ENCODE measurements at places on chromosomes 6 and 20. TPM values are rescaled to one million over a fixed set of nuclear protein-coding genes. Genes with fewer than 3 reads are reported as not detected.
A peak's percentile ranks its signal among the peaks of the same experiment; 100 is the strongest.

- DNase-seq, result no peak
Measured at GRCh38 chr6:84977363-84977705, 212.9 kb upstream of the TBX18 start.

GRCh38 chr6:3565291-3565690, 108.4 kb upstream of the SLC22A23 start:
- no peak for DNase-seq

DNA sequence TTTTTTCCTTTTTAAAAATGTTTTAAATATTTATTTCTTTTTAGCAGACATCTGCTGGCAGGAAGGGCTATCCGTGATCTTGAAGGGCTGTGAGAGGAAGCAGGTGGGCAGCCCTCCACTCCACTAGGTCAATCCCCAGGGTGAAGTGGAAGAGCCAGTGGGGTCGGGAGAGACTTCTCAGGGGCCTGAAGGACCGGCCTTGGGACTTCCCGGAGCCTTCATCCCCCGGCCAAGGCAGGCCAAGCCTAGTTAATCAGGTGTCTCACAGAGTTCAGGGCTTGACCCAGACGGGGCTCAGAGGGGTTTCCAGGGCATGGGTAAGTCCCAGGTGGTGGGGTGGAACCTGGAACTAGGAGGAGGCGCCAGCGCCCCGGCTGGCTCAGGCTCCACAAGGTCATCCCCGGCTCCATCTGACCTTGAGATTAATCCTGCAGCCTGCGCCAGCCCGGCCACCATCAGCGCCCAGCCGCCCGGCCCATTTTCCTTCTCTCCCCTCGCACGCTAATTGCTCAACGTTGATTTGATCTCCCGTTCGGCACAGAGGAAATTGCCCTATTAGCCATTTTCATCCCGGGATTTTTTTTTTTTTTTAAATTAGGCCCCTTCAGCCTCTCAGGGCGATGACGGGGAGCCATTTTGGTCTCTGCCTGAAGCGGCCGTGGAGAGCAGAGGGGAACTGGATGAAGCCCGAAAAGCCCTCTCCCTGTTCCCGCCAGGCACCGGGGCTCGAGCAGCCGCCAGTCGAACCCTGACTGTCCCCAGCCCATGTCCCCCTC, 44.4 kb downstream of the MDFI start:
- DNase-seq, result no peak

DNA sequence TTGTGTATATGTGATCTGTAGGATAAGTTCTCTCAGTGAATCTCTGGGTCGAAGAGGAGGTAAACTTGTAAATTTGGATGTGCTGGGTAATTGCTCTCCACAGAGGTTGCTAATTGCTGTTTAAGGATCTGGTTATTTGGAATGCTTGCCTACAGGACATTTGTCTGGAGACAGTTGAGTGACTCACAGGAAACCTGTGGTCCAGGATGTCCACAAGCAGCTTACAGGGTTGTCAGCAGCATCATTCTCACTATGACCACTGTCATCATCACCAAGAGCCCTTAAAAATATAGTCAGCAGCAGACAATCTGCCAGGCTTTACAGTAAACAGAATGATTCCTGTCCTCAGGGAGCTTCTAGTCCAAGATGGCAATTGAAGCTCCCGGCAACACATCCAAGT, 31.2 kb upstream of the KCNK5 start:
- no peak for DNase-seq

GRCh38 chr6:117483645-117484016, 1.2 kb downstream of the DCBLD1 start:
- peak; percentile 48 for DNase-seq

GRCh38 chr6:73391675-73392074, 3.0 kb upstream of the DDX43 start:
- no peak for DNase-seq

GRCh38 chr6:41917528-41917927, 3.4 kb downstream of the MED20 start:
- DNase-seq, result peak; percentile 96

- DNase-seq, result no peak
Measured at GRCh38 chr6:41371992-41372831, 36.8 kb downstream of the NCR2 start.

- DNase-seq, result no peak
Measured at GRCh38 chr6:166331503-166332415, 10.6 kb downstream of the SFT2D1 start.

GRCh38 chr6:167420858-167421766, 96.2 kb downstream of the TTLL2 start:
- DNase-seq, result no peak

DNA sequence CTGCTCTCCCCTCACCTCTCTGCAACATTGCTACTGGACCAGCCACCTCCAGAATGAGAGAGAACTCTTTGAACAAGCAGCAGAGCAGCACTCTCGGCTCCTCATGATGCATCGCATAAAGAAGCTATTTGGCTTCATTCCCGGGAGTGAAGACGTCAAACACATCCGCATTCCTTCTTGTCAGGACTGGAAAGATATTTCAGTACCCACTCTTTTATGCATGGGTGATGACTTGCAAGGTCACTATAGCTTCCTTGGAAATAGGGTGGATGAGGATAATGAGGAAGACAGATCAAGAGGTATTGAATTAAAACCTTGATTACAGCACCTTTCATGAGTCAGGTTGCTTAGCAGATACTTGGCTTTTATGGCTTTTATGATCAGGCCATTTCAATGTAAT, 4.3 kb downstream of the CALHM4 start:
- DNase-seq, result peak; percentile 98

The PSORS1C1 gene
- total RNA-seq, result 0.28 TPM

The SMLR1 gene
- not detected for total RNA-seq

The KCNK17 gene
- total RNA-seq, result not detected

The ASIP gene
- not detected for total RNA-seq

The CRISP3 gene
- total RNA-seq, result not detected

The TRIM10 gene
- total RNA-seq, result not detected

Data from IMR-90 (cell line).